ENCODE measurements at places on chromosomes 2 and 18.

DNA sequence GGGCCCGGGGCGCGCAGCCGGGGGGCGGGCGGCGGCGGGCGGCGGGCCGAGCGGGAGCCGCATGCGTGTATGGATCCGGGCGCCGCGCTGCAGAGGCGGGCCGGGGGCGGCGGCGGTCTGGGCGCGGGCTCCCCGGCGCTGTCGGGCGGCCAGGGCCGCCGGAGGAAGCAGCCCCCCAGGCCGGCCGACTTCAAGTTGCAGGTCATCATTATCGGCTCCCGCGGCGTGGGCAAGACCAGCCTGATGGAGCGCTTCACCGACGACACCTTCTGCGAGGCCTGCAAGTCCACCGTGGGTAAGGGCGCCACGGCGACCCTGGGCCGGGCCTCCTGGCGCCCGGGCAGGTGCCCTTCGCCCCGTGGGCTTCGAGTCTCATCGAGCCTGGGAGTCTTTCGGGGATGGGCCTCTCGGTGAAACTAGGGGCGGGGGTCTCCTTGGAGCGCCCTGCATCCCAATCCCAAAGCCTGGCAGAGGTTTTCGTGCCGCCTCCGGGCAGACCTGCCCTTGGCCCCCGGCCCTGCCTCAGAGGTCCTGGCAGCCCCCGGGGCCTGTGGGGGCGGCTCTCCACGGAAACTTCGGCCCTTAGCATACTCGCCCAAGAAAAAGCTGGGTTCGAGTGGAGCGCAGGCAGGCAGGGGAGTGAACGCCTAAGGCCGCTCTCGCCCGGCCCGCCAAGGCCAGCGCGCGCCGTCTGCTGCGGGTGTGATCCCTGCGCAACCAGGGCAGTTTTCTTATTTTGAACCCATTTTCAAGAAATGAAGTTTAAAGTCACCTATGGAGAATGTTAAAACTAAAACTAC, 622 bp downstream of the RAB12 start:
- no peaks in the 10 kb centered on the region for H3K27me3 ChIP-seq
- no peak for DNase-seq
- H3K4me1 ChIP-seq = peaks cover 38% of the 10 kb centered on the region

DNA sequence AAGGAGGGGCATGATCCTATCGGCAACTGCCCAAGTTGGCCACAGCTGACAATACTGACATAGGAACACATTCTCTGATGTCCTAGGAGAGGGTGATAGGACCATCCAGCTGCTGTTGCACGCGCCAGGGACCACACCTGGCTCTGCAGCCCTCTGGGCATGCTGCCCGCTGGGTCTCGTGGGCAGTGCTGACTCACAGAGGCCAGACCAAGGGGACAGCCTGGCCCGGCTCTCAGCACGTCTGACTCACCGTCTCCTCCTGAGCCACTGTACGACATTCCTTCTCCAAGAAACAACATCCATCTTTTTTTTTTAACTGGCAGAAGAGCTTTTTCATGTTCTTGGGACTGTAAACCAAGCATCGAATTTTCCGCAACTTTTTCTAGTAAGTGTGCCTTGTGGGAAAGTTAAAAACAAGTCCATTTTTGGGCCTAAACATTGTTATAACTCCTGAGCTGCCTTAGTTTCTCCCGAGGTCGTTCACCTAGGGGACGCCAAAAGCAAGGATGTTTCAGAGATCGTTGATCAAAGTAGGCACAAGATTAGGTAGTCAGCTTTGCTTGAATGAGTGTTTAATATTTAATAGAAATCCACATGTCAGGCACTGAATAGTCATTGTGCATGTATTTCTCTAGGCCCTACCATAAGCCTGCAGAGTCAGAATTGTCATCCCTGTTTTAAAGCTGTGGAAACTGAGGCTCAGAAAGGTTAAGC, 100.3 kb downstream of the TTC32 start:
- H3K36me3 ChIP-seq = no peaks in the 10 kb centered on the region
- no peak overlapping the region for H3K27ac ChIP-seq
- H3K4me3 ChIP-seq = no peak overlapping the region
- H3K4me1 ChIP-seq = peaks cover 8% of the 10 kb centered on the region

GRCh38 chr2:169525434-169525833, 15.9 kb downstream of the KLHL41 start:
- H3K27me3 ChIP-seq = no peaks in the 10 kb centered on the region
- H3K27ac ChIP-seq = no peak overlapping the region
- peaks cover 2% of the 10 kb centered on the region for H3K36me3 ChIP-seq
- no peak overlapping the region for H3K4me3 ChIP-seq
- H3K4me1 ChIP-seq = no peaks in the 10 kb centered on the region
- DNase-seq = no peak

DNA sequence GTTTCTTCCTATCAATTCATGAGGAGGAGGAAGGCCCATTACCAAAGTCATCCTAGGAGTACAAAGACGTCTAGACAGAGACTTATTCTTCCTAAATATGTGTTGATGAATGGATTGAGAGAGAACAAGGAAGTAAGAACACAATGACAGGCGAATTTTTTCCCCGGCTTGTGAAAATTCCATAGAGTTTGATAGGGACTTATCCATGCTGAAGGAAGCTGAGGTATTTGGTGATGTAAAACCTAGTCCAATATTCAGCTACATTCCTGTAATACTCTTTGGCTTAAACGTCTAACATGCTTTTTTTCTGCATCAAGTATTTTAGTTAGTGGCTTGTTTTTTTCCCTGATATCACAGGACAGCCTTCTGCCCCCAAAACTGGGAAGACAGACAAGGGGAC, 121.9 kb upstream of the MYT1L start:
- no peak overlapping the region for H3K27ac ChIP-seq
- no peak overlapping the region for H3K4me3 ChIP-seq
- H3K4me1 ChIP-seq = no peaks in the 10 kb centered on the region
- H3K27me3 ChIP-seq = no peaks in the 10 kb centered on the region
- DNase-seq = no peak

GRCh38 chr2:205613970-205614559, 68.2 kb upstream of the NRP2 start:
- H3K4me3 ChIP-seq = no peak overlapping the region
- no peaks in the 10 kb centered on the region for H3K36me3 ChIP-seq
- H3K27me3 ChIP-seq = no peaks in the 10 kb centered on the region
- no peak for DNase-seq
- no peak overlapping the region for H3K27ac ChIP-seq

DNA sequence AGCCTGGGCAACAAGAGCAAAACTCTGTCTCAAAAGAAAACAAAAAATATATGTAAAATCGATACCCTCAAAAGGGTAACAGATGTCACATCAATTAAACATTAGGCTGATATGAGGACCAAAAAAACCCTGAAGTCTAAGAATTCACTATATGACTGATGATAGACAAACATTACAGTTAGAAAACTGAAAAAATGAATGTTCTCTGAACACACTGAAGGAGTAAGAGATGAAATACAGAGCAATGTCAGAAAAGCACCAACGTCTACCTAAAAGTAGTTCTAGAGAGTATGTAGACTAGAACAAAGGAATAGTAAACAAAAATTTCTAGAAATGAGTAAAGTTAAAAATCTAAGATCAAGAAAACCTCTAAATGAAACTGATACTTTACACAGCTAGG, 81.9 kb downstream of the SLC66A3 start:
- H3K27ac ChIP-seq = no peak overlapping the region
- no peaks in the 10 kb centered on the region for H3K27me3 ChIP-seq
- H3K36me3 ChIP-seq = no peaks in the 10 kb centered on the region

DNA sequence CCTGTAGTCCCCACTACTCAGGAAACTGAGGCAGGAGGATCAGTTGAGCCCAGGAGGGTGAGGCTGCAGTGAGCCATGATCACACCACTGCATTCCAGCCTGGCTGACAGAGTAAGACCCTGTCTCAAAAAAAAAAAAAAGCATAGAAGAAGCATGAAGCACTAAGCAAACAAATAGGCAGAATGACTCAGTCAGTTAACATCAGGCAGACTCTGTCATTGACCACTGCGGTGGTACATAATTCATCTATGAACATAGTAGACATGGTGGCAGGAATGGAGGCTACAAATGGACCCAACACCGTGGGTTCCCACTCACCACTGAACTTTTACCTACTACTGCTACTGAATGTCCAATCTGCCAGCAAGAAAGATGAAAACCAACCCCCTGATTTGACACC, 7.6 kb upstream of the ASXL2 start:
- no peaks in the 10 kb centered on the region for H3K36me3 ChIP-seq
- H3K4me1 ChIP-seq = no peaks in the 10 kb centered on the region
- no peak overlapping the region for H3K27ac ChIP-seq
- no peak overlapping the region for H3K4me3 ChIP-seq
- no peak for DNase-seq
- no peaks in the 10 kb centered on the region for H3K27me3 ChIP-seq

GRCh38 chr2:128269990-128270671, 48.5 kb downstream of the HS6ST1 start:
- H3K4me3 ChIP-seq = no peak overlapping the region
- H3K27me3 ChIP-seq = no peaks in the 10 kb centered on the region
- no peak for DNase-seq
- H3K27ac ChIP-seq = no peak overlapping the region
- no peaks in the 10 kb centered on the region for H3K4me1 ChIP-seq
- H3K36me3 ChIP-seq = peaks cover 3% of the 10 kb centered on the region

DNA sequence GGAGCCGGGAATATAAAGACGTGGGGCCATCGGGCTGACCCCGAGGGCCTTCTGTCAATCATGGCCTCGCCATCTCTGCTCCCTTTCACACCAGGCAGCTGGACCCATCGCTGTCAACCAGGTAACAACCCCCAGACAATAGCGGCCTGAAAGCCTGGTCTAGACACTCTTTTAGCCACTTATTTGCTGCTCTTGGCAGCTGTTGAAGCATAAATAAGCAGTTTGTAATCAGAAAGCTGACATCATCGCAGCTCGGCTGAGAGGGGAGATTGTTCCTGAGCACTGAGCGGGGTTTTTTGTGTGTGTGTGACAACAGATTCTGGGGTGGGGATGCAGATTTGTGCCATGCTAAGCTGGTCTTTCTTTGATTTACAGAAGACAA, 423.6 kb upstream of the POU3F3 start:
- H3K27ac ChIP-seq = no peak overlapping the region
- H3K4me1 ChIP-seq = no peaks in the 10 kb centered on the region
- no peaks in the 10 kb centered on the region for H3K27me3 ChIP-seq
- no peak overlapping the region for H3K4me3 ChIP-seq
- DNase-seq = no peak
- H3K36me3 ChIP-seq = no peaks in the 10 kb centered on the region

DNA sequence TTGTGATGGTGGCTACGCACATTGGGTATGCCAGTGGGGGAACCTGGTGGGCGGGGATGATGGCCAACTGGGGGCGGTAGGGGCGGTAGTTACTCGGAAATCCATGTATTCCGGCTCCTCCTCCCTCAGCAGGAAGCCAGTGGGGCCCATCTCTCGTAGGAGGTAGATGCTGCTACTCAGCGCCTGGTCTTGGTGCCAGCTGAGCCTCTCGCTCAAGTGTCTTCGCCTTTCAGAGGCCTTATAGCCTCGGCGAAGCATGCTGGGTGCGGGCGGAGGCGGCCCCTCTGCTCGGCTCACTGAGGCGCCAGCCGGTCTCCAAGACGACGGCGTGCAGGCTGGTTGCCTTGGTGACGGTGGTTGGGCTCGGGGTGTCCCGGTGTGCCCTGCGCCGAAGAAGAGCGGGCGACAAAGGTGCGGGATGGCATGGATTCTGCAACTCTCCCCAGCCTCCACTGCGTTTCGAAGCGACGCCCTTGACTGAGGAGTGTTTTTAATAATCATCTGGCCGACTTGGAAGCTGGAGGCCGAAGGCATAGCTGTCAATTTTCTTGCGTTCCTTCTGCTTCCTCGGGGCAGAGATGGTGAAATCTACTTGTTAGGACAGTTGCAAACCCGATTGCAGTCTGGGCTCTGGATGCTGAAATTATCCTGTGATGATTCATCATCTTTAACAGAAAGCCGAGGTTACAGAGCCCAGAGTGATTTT, at the start of gene ZSWIM2:
Gene ZSWIM2 (minus strand): TSS at position 298 of the 706 bp plus-strand sequence. CDS start 40 bp downstream, at position 258.
- H3K36me3 ChIP-seq = no peaks in the 10 kb centered on the region
- H3K27ac ChIP-seq = no peak within 1 kb of the TSS
- H3K4me1 ChIP-seq = peaks cover 3% of the 10 kb centered on the region
- H3K4me3 ChIP-seq = peak within 1 kb of the TSS; percentile 33
- DNase-seq = peak; percentile 32

- H3K4me3 ChIP-seq = no peak overlapping the region
- H3K36me3 ChIP-seq = no peaks in the 10 kb centered on the region
- H3K4me1 ChIP-seq = peaks cover 31% of the 10 kb centered on the region
- DNase-seq = no peak
- H3K27ac ChIP-seq = peak overlapping the region; percentile 63
- H3K27me3 ChIP-seq = no peaks in the 10 kb centered on the region
Measured at GRCh38 chr18:23283916-23284430, 148.7 kb downstream of the CABLES1 start.

DNA sequence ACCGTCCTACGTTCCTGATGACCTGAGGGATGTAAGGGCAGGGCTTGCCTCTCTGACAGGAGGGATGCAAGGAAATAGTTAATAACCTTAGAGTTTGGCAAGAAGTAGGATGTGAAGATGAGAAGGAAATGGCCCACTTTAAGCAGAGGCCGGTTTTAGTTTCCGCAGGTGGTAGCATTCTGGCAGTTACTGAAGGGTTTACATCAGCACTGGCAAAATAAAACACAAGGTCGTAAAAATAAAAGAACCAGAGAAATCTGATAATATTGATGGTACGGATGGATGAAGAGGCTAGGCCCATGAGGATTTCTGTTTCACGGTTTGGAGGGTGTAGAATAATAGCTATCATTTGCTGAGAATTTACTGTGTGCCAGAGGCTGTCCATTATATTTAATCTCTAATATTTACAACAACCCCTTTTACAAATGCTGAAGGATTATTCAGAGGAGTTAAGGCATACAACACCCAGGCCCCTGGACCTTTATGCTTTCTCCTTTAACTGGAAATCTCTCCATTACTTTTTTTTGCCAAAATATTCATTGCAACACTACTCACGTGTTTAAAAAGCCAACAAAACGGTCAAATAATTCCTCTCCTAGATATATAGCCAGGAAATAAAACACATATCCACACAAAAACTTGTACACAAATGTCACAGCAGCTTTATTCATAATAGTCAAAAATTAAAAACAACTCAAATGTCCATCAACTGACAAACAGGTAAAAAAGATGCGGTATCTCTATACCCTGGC, 28.5 kb downstream of the DAPL1 start:
- H3K36me3 ChIP-seq = no peaks in the 10 kb centered on the region
- H3K27me3 ChIP-seq = no peaks in the 10 kb centered on the region

GRCh38 chr18:9608728-9609127, 5.6 kb downstream of the PPP4R1 start:
- peak overlapping the region; percentile 3 for H3K27ac ChIP-seq
- H3K4me1 ChIP-seq = peaks cover 55% of the 10 kb centered on the region
- no peak for DNase-seq
- H3K36me3 ChIP-seq = peaks cover 6% of the 10 kb centered on the region
- H3K27me3 ChIP-seq = no peaks in the 10 kb centered on the region

DNA sequence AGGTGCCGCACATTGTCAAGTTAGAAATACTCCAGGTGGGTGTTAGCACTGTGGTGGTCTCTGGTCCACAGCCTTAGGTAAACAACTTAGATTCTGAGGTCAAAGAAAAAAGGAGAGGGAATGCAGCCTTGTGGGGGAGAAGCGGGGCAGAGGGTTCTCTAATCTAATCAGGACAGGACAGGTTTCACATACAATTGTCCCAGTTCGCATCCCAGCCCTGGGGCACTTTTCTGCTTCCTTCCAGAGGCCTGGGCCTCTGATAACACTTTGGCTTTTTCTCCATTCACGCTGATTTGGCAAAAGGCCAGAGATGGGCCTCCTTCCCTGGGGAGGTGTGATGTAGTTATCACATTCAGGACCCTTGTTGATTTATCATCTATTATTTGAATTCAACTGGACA, 32.5 kb downstream of the SLC1A4 start:
- H3K27ac ChIP-seq = no peak overlapping the region
- DNase-seq = no peak
- H3K36me3 ChIP-seq = peaks cover 25% of the 10 kb centered on the region
- H3K4me3 ChIP-seq = no peak overlapping the region
- H3K4me1 ChIP-seq = peaks cover 22% of the 10 kb centered on the region

All from keratinocyte (primary cell).